ENCODE measurements at places on chromosomes 1 and 21. TPM values are rescaled to one million over a fixed set of nuclear protein-coding genes. Genes with fewer than 3 reads are reported as not detected.

GRCh38 chr1:54567961-54568360 lies 19.9 kb downstream of the ACOT11 start:
- DNase-seq = no peak

- DNase-seq = no peak
These were observed 303.6 kb downstream of the USH2A start for GRCh38 chr1:216119600-216119999.

GRCh38 chr1:178510155-178510554 lies 2.8 kb upstream of the TEX35 start:
- no peak for DNase-seq

DNA sequence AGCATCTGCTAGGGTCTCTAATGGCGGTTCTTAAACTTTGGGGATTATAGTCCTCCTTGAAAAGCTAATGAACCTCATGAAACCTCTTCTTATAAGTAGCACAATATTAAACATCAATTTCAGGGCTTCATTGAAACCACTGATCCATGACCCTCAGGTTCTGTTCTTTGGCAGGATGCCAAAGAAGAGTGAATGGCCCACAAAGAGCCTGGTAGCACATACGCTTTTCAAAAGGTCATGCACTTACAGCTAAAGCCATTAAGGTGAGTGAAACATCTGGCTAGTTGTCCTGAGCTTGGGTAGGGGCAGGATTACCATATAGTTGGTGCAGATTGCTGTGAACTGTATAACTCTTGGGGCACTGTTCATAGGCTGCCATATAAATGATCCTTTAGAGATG lies 42.3 kb downstream of the MDM4 start:
- DNase-seq = no peak

DNA sequence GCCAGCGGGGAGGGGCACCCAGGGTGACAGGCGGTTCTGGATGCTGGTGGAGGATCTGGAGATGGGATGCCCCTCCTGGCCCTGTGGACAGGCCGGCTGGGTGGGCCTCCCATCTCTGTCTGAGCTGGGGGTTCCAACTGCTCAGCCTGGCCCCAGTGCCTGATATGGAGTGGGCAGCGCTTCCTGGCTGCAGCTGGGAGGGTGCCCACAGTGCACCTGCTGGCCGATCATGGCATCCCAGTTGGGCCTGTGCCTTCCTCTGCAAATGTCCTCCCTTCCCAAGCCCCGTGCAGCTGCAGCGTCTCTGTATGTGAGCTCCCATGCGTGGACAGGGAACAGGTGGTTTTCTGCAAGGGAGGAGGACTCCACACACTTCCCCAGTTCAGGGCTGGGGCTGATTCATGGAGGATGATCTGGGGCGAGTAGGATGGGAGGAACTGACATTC lies 2.1 kb downstream of the PFKL start:
- DNase-seq = no peak

DNA sequence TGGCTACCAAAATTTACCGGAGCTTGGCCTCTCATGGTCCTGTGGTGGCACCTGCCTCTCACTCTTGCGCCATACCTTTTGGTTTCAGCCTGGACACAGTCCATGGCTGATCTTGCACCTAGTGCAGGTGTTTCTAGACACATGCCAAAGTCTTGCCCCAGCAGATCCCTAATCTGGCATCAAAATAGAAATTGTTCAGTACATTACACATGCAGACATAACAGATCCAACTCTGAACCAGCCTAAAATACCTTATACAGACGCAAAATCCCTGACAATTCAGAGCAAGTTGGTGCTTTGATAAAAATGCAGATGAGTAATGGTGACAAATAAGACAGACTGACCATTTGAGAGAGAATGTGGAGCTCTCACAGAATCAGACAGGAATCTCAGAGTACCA lies 44.1 kb downstream of the NGF start:
- no peak for DNase-seq

- no peak for DNase-seq
These were observed 4.3 kb downstream of the MCL1 start for GRCh38 chr1:150575072-150575489.

GRCh38 chr21:45828580-45829570 lies 152.7 kb upstream of the COL6A1 start:
- no peak for DNase-seq

DNA sequence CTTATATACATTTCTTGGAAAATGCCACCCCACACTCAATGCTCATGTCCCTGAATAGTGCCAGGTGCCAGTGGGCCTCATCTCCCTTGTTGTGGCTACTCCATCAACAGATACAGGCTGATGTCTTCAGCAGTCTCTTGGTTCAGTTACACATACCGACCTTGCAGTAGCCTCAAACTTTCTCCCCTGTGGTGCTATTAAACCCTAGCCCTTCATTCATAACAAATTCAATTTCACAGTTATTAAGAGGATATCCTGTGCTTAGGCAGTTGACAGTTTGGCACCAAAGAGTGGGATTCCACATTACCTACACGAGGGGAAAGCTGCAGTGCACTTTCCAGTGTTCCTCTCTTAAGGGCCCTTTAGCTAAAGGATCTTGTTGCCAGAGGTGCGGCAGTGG lies 35.9 kb upstream of the CAMK1G start:
- no peak for DNase-seq

GRCh38 chr1:42403880-42404400 lies 23.3 kb downstream of the RIMKLA start:
- no peak for DNase-seq

DNA sequence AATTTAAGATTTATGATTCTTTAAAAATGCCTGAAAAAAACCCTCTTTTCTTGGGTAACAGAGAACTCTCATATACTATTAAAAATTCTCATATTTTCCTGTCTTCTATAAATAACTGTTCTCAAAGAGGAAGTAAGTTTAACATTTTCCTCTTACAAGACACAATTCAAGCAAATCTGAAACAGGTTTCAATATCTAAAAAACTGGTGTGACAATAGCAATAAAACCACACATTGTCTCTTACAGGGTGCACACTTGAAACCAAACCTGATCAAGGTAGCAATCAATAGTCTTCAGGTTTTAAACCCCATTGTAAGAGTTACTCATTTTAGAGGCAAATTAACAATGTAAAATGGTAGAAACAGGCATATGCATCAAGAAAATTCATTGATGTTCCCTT lies 28.0 kb downstream of the FUBP1 start:
- DNase-seq = no peak

DNA sequence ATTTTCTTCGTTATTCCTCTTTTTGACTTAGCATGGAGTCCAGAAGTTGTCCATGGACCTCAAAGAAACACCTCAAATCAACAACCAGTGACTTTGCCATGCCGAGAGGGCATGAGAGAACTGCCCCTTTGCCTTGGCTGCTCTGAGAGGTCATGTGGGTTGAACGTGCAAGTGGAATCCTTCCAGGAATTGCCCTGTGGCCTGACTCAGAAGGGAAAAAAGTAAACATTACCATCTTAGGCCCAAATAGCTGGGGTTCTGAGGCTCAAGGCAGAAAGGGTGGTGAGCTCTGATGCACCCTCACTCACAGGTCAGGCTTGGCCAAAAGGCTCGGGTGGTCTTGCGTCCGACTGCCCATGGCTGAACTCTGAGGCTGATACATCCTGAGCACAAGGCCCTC lies 15.1 kb downstream of the STUM start:
- no peak for DNase-seq

- DNase-seq = no peak
These were observed 9.0 kb upstream of the RHBG start for GRCh38 chr1:156359973-156360372.

DNA sequence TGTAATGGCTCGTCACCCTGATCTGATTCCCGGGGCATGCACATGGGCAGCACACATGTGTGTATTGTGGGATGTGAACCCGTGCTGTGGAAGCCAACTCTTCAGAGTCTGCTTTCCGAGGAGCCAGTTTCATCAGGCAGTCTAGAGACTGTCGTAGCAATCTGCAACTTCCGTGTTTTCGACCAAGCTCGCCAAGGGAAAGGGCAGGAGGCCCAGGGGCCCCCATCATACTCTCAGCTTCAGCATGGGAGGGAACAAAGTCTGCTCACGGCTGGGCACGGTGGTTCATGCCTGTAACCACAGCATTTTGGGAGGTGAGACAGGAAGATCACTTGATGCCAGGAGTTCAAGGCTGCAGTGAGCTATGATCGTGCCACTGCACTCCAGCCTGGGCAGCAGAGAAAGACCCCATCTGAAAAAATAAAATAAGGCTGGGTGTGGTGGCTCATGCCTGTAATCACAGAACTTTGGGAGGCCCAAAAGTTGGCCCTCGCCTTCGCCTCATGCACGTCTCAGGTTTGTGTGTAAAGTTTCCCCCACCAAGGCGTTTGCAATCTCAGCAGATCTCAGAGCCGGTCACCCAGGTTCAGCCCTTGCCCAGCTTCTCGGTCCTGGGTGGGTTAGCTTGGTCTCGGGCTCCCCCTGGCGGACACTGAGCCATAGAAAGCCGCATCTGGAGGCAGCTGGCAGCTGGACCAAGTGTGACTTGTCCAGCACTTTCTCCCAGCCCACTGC lies 48.5 kb upstream of the SLC25A33 start:
- DNase-seq = peak; percentile 67

DNA sequence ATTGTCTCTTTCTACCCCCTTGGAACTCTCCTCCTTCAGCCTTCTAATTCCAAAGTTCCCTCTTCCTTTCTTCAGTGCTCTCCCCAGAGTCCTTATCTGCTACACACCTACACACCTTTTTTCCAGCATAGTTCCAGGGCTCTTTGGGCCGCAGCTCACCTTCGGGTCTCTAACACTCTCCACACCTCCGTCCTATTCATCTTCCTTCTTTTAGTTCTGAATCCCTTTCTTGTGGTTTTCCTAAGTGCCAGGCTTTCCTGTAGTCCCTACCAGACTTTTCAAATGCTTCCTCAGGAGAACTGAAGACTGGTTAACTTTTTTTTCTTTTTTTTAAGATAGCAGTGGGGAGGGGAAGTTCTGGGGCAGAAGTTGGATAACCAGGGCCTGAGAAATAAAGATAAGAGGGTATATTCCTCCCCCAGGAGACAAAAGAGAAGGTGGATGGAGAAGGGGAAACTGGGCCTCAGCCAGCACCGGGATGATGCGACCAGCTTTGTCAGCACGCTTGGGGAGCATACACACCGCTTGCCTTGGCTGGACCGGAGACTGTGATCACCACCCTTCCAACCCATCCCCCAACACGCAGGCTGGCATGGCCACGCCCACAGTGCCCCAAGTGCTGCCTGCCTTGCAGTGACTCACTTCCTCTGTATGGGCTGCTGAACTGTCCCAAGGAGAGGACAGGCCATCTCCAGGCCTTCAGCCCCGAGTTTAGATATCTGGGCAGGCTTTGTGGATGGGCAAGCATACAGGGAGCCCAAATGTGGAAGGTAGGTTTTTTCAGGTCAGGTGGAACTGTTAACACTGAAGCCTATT lies 2.5 kb upstream of the CERS2 start:
- peak; percentile 64 for DNase-seq

DNA sequence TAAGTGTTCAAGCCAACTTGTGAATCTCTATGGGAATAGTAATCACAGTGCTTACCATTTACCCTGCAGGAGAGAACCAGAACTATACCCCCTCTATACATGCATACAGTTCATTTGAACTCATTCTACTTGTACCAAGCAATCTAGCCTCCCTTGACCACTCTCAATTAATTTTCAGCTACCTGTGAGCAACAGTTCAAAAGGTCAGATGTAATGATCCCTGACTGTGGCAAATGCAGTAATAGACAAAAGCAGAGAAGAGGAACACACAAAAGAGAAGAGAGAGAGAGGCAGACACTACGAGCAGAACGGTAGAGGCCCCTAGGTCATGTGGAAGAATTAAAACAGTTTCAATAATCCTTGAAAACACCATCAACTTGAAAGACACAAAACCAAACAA lies 52.8 kb downstream of the FMO4 start:
- DNase-seq = no peak

GRCh38 chr1:9615316-9616063 lies 26.8 kb downstream of the TMEM201 start:
- DNase-seq = peak; percentile 51

GRCh38 chr1:89831462-89832120 lies 10.8 kb downstream of the LRRC8D start:
- no peak for DNase-seq

- DNase-seq = no peak
These were observed 176.3 kb upstream of the NFIA start for GRCh38 chr1:60906039-60906438.

- no peak for DNase-seq
These were observed 6.2 kb downstream of the ZMYM1 start for GRCh38 chr1:35085421-35085820.

LRRC38 gene
- not detected for total RNA-seq

DAB1 gene
- total RNA-seq = 1.5 TPM

SLC45A3 gene
- total RNA-seq = 0.09 TPM

ERICH3 gene
- not detected for total RNA-seq

DDAH1 gene
- not detected for total RNA-seq

TPTE gene
- total RNA-seq = not detected

BRINP3 gene
- not detected for total RNA-seq

MXRA8 gene
- 0.35 TPM for total RNA-seq

S100B gene
- not detected for total RNA-seq

RIPPLY3 gene
- total RNA-seq = not detected

All from CD4-positive, alpha-beta memory T cell (primary cell).